Left hindlimb (tissue), 1 donor: ENCODE measurements at places on chromosomes 1 and 21.

DNA sequence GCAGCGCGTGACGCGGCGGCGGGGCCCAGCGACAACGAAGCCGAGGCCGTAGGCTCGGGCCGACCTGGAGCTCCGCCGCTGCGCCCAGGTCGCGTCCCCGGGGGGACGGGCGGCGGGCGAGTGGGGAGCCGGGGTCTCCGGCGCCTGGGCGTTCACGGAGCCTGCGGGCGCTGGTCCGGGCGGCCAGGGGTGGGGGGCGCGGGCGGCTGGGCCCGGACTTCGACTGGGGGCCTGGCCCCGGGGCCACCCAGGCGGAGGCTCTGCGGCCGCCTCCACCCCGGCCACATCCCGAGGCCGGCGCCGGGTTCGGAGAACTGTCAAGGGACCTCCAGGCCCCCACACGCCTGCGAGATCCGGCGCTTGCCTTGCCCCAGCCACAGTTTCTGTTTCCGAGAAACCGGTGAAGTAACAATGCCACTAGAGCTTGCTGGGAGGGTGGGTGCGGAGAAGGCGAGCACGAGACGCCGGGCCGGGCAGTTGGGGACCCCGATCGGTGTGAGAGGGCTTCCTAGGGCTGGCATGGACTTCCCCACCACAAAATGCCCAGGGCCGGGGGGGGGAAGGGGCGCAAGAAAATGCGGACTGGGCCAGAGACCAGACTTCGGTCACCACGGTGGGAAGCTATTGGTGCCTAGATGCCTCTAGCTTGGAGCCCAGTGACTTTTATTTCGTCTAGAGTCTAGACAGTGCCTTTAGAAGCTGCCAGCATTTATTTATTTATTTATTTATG lies 501 bp downstream of the FBXO6 start:
- DNase-seq = peak; percentile 61

DNA sequence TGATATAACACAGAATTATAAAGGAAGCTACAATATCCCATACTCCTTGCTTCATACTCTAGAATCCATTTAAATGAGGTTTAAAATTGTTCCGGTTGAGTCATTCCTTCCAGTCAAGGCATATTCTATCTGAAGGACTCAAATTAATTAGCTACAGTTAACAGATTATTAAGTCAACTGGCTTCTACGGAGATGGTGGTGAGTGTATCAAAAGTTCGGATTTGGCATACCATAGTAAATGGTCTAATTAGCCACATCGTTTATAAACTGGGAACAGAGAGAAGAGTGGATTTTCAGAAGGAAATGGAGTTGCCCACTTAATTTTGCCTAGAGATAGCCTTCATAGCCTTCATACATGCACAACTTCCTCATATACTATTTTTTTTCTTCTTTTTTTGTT lies 1095.3 kb downstream of the TTLL7 start:
- DNase-seq = no peak

GRCh38 chr1:41347276-41347675 lies 14.0 kb upstream of the FOXO6 start:
- DNase-seq = no peak

GRCh38 chr1:108141621-108142020 lies 58.5 kb downstream of the SLC25A24 start:
- DNase-seq = no peak

- no peak for DNase-seq
These were observed 104.0 kb downstream of the GDAP2 start for GRCh38 chr1:117825414-117825813.

- no peak for DNase-seq
These were observed 32.0 kb upstream of the FAM89A start for GRCh38 chr1:231072041-231072440.

- DNase-seq = peak; percentile 53
These were observed at the start of gene SGIP1 for GRCh38 chr1:66533804-66534740. SGIP1 (plus strand) TSS chr1:66534153; CDS start chr1:66534359, 206 bp downstream.

- no peak for DNase-seq
These were observed at the start of gene PLA2G2D for GRCh38 chr1:20119347-20119746. PLA2G2D (minus strand) TSS chr1:20119536; CDS start chr1:20119498, 38 bp downstream.

- no peak for DNase-seq
These were observed 86.3 kb downstream of the ACBD6 start for GRCh38 chr1:180415985-180416633.

- no peak for DNase-seq
These were observed 93.4 kb downstream of the BCAR3 start for GRCh38 chr1:93588206-93588605.

GRCh38 chr1:31675756-31676155 lies 28.1 kb downstream of the COL16A1 start:
- no peak for DNase-seq

- DNase-seq = peak; percentile 69
These were observed 42.9 kb downstream of the EPHB2 start for GRCh38 chr1:22753481-22753971.

GRCh38 chr1:8027748-8028570 lies 1.9 kb upstream of the ERRFI1 start:
- DNase-seq = no peak

- DNase-seq = no peak
These were observed 39.0 kb downstream of the CTNNBIP1 start for GRCh38 chr1:9871021-9871420.

DNA sequence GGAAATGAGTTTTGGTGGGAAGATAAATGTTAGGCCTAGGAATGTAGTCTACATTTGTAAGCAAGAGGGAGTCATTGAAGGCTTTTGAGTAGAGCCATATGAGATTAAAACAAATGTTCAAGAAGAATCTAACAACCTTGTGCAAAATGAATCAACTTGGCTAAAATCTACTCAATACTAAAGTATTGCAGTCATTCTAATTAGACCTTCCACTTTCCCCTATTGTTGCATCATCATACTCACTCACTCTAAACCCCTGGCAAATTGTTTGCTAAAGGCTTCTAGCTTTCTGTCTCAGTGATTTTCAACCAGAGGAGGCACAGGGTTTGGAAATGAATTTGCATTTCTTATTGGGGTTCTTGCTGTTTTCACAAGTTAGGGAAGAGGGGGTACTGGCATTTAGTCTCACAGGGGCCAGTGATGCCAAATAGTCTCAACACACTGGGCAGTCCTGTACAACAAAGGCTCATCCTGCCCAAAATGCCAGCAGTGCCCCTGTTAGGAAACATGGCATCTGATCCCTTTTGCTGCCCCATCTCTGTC lies 85.3 kb downstream of the SEC16B start:
- no peak for DNase-seq

GRCh38 chr1:53681977-53682685 lies 56.8 kb downstream of the GLIS1 start:
- peak; percentile 60 for DNase-seq

- no peak for DNase-seq
These were observed 17.7 kb downstream of the KCNC4 start for GRCh38 chr1:110227774-110228173.

DNA sequence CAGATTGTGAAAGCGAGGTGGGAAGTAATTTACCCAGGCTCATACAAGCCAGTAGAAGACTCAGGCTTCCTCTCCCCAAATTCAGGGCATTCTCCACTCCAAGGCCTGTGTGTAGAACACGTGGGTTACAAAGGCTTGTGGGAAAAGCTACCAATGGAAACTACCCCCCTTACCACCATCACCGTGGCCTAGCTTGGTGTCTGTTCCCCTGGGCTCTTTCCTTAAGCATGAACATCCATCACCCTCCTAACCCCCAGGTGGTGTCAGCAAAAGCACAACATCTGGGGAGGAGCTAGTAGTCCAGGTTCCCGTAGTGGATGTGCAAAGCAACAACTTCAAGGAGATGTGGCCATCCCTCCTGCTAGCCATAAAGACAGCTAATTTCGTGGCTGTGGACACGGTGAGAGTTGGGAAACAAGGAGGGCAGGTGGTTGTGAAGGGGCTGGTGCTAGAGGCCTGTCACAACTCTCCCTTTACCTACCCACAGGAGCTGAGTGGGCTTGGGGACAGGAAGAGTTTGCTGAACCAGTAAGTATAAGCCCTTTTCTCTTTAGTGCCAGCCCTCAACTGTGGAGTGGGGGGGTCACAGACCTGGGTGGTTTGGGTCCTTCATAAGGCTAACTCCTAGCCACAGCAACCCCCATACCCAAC lies 701 bp upstream of the MUTYH start:
- no peak for DNase-seq

DNA sequence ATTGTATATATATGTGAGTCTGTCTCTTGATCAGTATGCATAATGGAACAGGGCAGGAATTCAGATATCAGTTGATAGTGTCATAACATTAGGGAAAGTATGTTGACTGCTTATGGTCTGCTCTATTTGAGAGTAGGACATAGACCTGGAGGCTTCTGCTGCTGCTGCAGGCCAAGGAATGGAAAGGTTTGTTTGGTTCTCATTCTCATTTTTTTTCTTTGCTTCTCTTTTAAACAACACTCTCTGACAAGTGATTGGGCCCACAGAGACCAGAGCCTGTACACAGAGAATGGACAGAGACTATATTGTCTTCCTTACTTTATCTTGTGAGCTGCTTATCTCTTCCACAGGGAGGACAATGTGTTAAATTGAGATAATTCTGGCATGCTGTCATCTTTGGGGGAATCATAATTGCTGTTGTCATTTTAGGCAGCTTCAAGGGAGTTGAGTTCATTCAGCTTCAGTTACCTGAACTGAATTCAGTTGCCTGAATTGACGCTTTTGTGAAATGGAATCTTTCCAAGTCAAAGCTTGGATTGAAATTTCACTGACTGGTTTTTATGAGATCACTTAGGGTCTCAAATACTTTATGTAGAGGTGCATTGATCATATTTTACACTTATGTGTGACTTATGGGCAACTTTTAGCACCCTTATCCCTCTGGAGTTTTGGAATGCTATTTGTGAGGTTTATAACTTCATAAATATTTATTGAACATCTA lies 16.9 kb downstream of the CAP1 start:
- no peak for DNase-seq

DNA sequence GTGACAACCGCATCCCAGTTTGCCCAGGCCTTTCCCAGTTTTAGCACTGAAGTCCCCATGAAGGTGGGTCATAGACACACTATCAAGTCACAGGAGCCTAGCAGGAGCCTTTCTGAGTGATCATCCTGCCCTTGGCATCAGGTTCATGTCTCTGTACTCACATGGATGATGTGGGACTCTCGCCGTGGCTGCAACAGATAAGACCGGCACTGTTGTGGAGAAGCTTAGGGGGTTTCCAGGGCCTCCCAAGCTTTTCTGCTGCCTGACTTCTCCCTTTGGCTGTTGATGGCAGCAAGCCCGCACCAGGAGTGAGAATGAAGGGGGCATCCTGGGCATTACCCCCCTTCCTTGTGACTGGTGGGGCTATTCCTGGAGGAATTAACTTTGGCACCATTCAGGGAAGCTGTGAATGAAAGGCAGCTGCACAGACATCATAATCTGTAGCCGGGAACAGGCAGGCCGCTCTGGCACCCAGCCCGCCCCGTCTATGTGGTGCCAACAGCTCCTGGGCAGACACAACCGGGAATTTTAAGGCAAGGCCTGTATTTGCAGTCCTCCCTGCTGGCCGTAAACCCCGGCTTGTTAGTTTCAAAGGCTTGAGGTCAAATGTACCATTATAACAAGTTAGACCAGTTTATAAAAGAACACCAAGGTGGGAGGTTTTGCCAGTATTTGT lies 148.6 kb downstream of the HUNK start:
- DNase-seq = peak; percentile 84

- peak; percentile 27 for DNase-seq
These were observed 88.5 kb downstream of the PTPRU start for GRCh38 chr1:29324771-29325351.

GRCh38 chr1:14845851-14846250 lies 247.4 kb downstream of the KAZN start:
- no peak for DNase-seq

DNA sequence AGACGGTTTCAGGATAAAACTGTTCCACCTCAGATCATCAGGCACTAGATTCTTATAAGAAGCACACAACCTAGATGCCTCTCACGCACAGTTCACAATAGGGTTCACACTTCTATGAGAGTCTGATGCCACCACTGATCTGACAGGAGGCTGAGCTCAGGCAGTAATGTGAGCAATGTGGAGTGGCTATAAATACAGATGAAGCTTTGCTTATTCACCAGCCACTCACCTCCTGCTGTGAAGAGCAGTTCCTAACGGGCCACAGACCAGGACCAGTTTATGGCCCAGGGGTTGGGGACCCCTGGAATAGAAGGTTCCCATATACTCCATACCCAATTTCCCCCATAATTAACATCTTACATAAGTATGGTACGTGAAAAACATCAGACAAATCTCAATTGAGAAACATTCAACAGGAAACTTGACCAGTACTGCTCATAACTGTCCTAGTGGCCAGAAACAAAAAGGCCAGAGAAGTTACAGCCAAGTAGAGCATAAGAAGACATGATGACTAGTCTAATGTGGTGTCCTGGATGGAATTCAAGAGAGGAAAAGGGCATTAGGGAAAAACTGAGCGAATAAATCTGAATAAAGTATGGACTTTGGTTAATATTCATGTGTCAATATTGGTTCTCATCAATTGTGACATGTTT lies 24.7 kb upstream of the IGSF5 start:
- no peak for DNase-seq

DNA sequence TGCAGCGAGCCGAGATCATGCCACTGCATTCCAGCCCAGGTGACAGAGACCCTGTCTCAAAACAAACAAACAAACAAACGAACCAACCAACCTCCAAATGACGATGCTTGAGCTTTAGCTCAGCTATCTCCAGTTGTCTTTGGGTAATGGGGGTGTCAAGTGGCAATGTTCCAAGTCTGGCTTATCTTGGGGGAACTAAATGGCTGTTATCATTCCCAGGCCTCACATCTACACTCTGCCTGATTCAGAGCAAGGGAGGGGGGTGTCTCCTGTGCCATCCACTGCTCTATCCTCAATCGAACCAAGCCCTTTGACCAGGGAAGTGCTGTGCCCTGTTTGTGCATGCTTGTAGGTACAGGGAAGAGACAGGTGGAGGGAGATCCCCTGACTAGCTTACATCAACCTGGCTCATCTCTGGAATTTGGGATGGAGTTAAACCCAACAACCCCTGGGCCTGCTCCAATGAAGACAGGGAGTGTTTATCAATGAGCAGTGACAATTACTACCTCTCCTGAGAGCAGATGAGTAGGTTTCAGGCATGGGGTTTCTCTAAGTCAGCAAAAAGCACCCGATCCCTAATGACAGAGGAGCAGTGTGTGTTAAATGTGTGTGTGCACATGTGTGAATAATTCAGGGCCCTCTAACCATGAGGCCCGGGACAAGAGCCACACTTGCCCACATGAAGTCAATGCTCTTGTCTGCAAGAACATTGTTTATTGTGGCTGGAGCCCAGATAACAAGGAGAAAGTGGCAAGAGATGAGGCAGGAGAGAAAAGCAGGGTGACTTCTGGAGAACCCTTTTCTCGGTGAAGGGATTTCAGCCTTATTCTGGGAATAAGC lies 20.3 kb upstream of the IL6R start:
- no peak for DNase-seq

DNA sequence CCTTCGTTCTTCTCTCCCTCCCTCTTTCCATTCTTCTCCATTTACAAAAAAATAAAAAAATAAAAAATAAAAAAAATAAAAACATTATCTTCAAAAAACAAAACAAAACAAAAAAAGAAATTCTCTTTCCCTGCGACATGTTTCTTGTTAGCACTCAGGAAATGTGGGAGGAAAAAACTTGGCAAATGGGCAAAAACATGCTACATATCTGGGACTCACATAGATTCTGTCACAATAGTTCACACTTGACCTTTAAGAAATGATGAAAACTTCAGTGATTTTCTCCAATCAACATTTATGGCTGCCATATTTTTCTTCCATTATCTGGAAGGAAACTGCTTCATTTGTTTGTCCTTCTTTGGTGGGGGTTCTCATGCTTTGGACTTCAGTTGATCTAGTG lies 109.3 kb downstream of the PRKAB2 start:
- no peak for DNase-seq

- DNase-seq = no peak
These were observed 10.1 kb upstream of the SESN2 start for GRCh38 chr1:28249013-28249865.

- DNase-seq = peak; percentile 40
These were observed 1044.4 kb downstream of the ADGRL2 start for GRCh38 chr1:82844911-82845827.

- DNase-seq = no peak
These were observed 16.2 kb upstream of the PLA2G4A start for GRCh38 chr1:186812570-186812969.
